ENCODE measurements at places on chromosomes 3 and 15.

- no peak for DNase-seq
Observed at GRCh38 chr3:100954990-100955389, 38.2 kb downstream of the ABI3BP start.

DNA sequence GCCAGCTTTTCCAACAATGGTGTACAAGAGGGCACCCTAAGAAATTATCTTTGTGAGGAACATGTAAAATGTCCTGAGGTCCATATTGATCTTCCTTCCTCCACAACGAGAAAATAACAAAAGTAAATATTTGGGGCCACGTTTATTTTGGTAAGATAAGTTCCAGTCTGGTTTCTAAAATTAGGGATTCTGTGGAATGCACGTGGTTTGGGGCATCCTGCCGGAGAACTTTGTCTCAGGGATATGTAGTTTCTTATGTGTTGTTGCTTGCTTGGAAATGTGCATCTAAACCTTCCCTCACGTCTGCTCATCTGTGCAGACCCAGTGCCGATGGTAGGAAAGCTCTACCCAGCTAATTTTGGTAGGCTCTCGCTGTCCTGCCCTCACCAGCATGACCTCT is 62.8 kb downstream of the CTDSPL start:
- no peak for DNase-seq

DNA sequence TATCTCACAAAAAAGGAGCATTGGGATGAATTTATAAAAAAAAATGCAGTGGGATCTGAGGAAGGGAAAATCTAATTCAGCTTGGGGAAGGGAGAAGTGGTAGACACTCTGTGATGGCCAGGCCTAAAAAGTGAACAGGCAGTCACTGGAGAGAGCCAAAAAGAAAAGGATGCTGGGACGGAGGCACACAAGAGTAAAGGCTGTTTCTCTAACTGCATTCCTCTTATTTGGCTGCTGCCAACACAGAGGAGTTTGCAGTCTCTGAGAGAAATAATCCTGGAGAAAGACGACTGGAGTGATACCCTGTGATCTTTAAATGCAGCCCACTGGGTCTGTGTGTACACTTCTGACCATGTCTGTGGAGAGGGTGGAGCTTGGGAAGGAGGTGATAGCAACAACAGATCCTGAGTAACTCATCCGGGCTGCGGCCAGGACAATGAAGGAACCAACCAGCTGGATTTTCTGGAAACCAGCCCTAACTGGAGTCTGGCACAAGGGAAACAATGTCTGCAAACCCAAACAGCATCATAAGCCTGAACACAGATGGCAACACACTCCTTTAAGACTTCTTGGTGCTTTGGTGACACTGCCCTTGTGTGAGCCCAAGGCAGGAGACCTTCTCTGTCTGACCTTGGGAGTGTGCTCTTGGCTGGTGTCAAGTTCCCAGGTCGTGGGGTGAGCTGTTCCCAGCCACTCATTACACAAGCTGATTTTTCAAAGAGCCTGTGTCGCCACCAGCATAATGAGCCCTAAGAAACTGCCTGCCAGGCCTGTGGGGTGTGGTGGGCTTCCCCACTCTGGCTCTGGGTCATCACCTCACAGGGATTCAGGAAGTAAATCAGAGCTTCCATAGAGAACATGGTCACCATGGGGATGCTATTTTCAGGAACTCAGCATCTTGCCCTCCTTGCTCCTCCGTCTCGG is 8.0 kb downstream of the FYCO1 start:
- no peak for DNase-seq

DNA sequence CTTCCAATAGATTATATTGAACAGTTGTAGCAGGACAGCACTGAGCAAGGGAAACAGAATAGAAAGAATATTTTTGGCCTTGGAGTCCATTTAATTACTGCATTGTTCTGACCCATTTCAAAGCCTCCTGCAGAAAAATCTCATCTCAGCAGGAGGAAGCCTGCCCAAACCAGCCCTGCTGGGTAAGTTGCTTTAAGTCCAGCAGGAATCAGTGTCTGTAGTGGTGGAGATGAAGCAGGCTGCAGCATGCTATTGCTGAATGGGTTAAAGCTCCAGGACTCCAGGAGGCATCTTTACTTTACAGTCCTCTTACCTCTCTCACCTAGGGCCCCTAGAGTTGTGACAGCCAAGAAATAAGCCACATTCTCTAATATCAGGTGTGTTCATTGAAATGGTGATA is 380.3 kb upstream of the THBS1 start:
- DNase-seq = no peak

DNA sequence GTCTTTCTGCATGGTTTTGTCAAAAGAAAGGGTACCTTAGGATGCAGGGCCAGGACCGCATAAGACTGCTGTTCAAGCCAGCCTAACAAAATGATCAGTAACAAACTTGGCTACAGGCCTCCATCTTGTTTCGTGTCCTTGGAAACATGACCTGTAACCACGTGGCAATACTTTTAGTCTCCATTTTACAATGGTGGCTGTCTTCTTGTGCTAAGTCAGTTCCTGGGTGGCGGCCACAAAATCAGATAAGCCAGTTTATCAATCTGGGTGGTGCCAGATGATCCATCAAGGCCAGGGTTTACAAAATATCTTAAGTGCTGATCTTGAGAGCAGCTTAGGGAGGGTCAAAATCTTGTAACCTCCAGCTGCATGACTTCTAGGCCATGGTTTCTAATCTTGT is 57.1 kb upstream of the GK5 start:
- no peak for DNase-seq

GRCh38 chr3:137165117-137165806 is 207.5 kb downstream of the IL20RB start:
- peak; percentile 24 for DNase-seq

GRCh38 chr15:67821784-67822440 is 3.4 kb upstream of the SKOR1 start:
- no peak for DNase-seq

DNA sequence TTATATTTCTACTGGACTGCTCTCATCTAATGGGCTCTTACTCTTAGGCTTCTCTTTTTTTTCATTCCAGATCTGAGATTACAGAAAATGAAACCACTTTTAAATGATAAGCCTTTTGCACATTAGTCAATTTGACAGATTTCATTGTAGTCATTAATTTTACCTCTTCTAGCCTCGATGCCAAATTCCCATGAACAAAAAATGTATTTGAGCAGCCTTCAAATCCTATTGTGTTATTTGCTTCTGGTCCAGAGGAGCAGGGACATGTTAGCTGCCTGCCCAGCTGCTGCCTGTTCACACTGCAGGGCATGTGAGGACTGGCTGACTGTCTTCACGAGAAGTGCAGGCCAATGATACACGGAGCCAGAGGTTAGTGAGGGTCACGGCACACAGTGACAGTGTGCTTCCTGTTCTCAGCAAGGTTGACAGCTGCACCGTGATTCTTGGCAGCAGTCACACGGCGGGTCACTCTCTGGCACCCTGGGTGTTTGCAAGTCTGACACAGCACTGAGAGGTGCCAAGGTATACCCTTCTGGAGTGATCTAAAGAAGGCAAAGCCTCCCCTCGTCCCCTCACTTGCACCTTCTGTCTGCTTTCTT is 40.8 kb downstream of the KAT2B start:
- DNase-seq = peak; percentile 15

- no peak for DNase-seq
Observed at GRCh38 chr15:74847432-74847831, 4.5 kb upstream of the ULK3 start.

- no peak for DNase-seq
Observed at GRCh38 chr3:134277066-134277660, 26.5 kb upstream of the RYK start.

GRCh38 chr3:146142757-146143156 is 18.2 kb downstream of the PLOD2 start:
- DNase-seq = no peak

- DNase-seq = peak; percentile 2
Observed at GRCh38 chr3:51374456-51374855, 10.6 kb upstream of the MANF start.

- peak; percentile 93 for DNase-seq
Observed at GRCh38 chr3:127547761-127548605, 42.5 kb downstream of the TPRA1 start.

DNA sequence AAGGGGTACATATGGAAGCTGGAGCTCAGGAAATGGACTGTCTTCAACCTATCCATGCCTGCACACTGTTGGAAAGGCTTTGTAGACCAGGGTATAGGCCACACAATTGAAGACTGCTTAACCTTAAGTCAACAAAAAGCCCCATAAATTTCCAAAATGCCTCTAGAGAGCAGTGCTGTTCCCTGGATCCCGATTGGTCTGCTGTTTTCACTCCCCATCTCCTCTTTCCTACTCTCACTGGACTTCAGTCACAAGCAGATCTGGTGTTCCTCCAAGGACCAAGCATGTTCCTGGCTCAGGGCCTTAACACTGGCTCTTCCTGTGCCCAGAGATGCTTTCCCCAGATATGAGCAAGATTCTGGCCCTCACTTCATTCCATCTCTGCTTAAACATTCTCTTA is 22.8 kb upstream of the LRRC34 start:
- no peak for DNase-seq

DNA sequence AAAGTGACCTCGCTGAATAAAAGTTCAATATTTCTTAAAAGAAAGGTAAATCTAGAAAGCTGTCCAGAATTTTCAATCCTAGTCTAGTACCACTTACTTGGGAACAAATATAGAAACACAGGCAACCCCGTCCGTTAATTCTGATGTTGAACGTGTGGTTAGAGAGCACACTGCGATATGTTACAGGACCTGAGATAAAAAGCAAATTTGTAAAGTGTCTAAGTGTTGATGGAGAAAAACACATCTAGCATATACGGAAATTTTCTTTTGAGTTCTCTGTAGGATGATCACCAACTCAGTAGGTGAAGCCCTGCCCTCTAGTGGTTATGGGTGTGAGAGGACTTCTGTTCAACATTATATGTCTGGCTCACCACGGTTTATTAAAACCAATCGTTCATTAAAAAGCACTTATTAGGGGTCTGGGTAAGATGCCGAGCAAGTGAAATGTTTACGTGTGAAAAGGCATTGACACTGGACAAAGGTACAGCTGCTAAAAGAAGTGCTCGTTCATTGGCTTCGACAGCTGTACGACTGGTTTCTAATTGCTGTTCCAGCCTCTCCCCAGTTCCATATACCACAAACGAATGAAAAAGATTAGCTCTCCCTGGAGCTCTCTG is 1.0 kb upstream of the ATP2C1 start:
- DNase-seq = peak; percentile 50

- DNase-seq = no peak
Observed at GRCh38 chr3:140147965-140148490, 213.0 kb downstream of the CLSTN2 start.

DNA sequence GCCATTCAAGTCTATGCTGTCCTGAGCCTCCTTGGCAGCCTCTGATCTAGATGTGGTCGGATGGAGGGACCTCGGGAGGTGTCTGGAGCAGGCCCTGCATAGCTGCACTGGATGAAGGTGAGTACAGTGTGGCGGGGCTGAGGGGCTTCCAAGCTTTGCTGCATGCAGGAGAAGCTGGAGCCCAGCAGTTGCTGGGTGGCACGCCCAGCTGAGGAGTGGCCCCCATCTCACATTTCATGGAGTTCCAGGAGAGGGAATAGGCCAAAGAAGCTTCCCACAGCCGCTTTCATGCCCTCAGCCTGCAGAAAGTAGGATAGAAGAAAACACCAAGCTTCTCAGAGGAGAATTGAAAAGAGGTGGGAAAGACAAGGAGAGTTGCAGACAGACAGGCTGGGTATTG is 48.3 kb upstream of the PRR20G start:
- no peak for DNase-seq

DNA sequence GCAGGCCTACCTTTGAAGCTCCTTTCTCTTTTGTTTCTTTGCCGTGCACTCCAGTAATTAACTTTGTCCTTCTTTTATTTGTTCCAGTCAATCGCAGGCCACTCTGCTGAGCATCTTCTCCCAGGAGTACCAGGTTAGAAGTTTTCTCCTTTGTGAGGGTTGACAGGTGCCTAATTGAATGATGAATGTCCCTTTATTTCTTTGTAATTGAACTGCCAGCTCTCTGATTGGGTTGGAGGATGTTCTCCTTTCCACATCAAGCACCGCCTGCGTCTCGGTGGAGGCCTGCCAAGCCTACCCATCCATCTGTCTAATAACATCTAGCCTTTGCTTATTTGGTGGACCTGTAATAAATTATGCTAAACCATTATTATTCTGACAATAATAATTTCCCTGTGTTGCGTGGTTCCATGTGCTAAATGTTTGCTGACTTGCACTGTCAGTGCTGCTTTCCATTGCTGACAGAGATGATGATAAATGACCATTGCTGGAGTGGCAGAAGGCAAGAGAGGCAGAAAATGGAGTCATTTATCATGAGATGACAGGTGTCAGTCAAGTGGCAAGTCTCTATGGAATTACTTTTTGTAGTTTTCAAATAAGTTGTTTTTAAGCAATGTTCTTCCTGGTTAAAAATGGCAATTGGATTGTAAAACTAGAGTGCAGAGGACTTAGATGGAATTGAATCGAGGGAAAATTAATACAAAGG is 64.9 kb downstream of the CDIN1 start:
- DNase-seq = no peak

- no peak for DNase-seq
Observed at GRCh38 chr15:47364230-47365141, 352.8 kb upstream of the SEMA6D start.

DNA sequence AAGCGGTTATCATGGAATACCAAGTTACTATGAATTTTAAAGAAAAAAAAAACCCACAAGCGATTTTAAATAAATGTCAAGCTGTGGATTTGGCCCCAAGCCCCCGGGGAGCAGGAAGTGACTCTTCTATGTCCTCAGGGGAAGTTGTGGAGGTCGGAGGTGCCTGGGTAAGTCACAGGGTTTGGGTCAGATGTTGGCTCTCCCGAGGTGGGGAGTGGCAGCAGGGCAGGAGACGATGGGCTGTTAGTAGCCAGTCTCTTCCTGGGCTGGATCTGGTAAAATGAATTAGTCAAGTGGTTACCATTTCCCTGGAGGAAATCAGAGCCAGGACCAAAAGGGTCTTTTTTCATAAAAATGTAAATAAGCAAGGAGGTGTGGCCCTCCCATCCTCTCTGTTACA is 316.7 kb downstream of the TLE3 start:
- DNase-seq = no peak

GRCh38 chr3:117450026-117450425 is 740.4 kb downstream of the TUSC7 start:
- DNase-seq = no peak

GRCh38 chr15:35691891-35692867 is 146.2 kb upstream of the DPH6 start:
- DNase-seq = no peak

- DNase-seq = peak; percentile 40
Observed at GRCh38 chr15:62165104-62165792, at the start of gene C2CD4B. C2CD4B (minus strand) TSS chr15:62165285; CDS start chr15:62164984, 301 bp downstream.

GRCh38 chr3:38117163-38117716 is 19.7 kb downstream of the ACAA1 start:
- DNase-seq = no peak

- no peak for DNase-seq
Observed at GRCh38 chr3:64648927-64649906, 38.6 kb downstream of the ADAMTS9 start.

- DNase-seq = no peak
Observed at GRCh38 chr15:69806287-69806915, 291.3 kb downstream of the TLE3 start.

GRCh38 chr15:88238618-88239430 is 17.7 kb downstream of the NTRK3 start:
- DNase-seq = no peak

DNA sequence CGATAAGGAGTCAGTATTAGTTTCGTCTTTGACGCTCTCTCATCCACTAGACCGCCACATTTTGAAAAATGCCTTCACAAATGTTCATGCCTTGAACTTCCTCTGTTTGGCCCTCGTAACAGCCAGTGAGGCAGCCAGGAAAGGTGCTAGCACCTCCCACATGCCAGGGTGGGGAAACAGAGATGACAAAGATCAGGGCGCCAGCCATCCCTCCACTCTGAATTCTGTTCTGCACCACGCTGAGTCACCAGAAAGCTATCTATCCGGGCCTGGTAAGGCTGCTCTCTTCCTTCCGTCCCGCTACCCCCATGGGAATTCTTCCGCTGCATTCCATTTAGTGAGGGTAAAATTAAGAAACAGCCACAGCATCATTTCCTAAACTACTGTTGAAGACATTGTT is 31.3 kb upstream of the BCL2L10 start:
- DNase-seq = no peak
